ENCODE measurements at places on chromosomes 4 and X.
A peak's percentile ranks its signal among the peaks of the same experiment; 100 is the strongest.

DNA sequence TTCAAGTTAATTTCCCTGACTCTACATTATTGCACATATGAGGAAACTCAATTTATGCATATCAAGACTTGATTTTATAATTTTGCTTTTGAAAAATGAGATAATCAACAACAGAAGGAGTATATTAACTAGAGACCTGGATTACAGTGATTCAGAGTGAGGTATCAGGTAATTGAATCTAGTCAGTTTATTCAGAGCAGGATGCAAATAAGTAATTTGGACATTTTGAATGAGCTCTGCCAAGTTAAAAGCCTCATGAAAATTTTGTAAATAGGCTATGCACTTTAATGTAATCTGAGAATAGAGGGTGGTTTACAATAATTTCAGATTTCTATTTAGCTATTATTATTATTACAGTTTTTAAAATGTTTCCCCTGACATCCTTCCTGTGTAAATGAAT lies 203.7 kb upstream of the EMCN start:
- no peak for DNase-seq

GRCh38 chr4:7060346-7061150 lies 7.3 kb downstream of the GRPEL1 start:
- no peak for DNase-seq

- no peak for DNase-seq
Measured at GRCh38 chrX:46737462-46737861, 21.5 kb downstream of the SLC9A7 start.

DNA sequence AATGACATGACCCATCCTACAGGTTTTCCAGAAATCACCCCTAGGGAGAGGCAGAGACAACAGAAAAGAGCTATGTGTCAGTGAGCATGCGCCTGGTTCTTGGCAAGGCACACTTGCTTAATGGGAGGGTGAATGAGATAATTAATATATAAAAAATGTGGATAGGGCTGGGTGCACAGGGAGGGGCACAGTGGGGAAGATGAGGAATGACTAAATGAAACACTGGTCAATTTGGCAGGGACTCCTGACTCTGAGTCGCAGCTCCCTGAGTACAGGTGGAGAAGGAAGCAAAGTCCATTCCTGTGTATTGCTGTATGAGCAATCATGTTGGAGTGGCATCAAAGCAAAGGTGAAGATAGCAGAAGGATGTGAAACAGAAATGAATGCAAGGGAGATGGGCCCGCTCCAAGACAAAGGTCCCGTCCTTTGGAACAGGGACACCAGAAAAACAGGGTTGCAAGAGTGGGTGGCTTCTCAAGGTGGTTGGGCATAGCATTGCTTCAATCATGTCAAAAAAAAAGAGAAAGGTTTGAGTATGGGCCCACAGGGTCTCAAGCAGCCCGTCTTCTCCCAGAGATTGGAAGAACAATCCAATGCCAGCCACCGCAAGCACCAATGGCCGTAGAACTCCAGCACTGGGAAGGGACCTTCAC lies 278.4 kb upstream of the AGTR2 start:
- no peak for DNase-seq

GRCh38 chrX:45230410-45230809 lies 29.7 kb upstream of the DIPK2B start:
- no peak for DNase-seq

- no peak for DNase-seq
Measured at GRCh38 chr4:54403700-54404453, 174.8 kb downstream of the PDGFRA start.

DNA sequence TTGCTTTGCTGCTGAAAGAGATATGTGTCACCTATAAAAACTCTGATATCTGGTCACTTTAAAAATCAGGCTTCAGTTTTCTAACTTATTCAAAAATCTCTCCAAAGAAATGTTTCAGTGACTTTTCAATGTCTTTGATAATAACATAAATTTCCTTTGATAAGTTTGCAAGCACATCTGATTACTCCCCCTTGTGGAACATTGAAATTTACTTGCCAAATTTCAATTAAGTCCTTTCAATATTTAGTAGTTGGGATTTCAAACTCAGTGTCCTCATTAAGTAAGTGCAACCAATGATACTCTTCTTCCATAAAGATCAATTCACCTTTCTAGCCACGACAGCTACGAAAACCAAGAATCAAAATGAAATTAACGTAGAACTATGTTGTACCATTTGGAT lies 151.3 kb upstream of the FAM47C start:
- no peak for DNase-seq

- DNase-seq: no peak
Measured at GRCh38 chrX:69029771-69030170, 135.5 kb downstream of the PJA1 start.

DNA sequence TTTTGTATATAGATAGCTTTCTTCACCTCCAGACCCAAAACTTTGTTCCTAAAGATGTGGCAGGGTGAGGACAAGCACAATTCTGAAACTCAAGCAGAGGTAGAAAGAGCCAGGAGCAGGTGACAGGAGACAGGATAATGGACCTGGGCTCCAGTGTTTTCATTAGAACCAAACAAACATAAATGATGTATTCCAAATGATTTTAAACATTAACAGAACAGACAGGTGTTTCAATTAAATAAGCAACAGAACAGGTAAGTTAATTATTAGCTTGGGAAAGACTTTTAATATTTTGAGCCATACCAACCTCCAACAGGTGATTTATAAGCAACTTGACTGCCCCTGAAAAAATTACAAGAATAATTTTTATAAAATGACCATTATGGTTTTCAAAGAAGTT lies 459.4 kb upstream of the LCORL start:
- no peak for DNase-seq

DNA sequence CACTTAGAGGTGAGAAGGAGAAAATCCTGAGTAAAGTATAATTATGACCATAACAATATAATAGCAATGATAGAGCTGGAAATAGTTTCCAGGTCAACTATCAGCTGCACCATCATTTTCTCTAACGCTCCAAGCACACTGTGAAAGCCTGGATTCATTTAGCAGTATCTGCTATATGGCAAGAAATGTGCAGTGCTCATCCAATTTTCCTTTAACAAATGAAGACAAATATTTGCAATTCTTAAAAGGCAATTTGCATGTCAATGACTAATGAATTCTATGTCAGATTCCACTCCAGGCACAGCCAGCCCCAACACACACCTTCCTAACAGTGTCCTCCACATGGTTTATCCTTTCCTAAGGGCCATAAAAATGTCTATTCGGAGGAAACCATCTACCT lies 12.7 kb downstream of the PRSS12 start:
- no peak for DNase-seq

DNA sequence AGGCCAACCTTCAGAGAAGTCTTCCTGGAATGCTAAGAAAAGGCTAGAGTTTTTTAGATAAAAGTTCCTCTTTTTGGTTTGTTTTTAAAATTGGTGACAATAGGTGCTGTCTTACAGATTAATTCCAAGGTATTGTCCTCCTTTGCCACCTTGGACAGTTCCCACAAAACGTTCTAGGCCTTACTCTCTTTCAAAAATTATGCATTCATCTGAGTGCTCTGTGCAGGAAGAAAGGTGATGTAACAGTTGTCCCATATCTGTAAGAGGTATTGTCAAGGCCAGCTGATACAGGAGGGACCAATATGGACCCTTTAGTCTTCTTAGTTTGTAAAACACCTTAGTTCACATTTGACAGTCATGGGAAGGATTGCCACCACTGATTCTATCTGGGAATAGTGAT lies 15.9 kb upstream of the CXCL5 start:
- no peak for DNase-seq

GRCh38 chr4:158202481-158202880 lies 7.8 kb upstream of the TMEM144 start:
- DNase-seq: no peak

DNA sequence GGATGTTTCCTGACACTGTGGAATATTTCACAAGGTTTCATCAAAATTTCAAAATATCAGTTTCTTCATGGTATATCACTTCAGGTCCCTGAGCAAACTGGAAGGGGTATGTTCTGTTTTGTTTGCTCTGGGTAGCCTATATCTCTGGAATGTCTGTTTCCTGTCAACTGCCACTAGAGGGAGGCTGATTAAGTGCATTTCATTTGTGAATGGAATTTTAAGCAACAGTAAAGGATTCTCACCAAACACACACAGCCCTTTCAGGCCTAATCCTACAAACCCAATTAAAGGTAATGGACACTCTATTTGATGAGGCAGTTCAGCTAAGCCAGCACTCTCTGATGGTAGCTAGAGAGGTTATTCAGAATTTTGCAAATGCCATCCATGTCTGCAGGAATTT lies 307.1 kb downstream of the TEX13A start:
- no peak for DNase-seq

DNA sequence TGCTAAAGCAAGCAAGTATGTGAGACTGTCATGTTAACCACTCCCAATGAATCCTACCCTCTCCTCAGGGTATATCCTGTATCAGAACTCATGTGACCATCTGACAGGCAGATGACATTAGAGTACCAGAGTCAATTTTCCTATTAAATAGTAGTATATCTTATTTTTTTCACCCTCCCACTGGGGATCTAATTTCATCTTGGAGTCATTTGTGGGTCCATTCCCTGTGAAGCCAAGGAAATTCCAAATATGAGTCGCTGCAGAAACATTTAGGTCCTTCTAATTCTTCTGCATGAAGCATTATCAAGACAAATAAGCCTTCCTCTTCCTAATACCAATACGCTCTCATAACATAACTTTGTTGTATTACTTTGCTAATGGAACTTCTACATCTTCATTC lies 52.2 kb upstream of the BLTP1 start:
- no peak for DNase-seq

- peak; percentile 40 for DNase-seq
Measured at GRCh38 chr4:90419124-90419711, 292.0 kb downstream of the CCSER1 start.

DNA sequence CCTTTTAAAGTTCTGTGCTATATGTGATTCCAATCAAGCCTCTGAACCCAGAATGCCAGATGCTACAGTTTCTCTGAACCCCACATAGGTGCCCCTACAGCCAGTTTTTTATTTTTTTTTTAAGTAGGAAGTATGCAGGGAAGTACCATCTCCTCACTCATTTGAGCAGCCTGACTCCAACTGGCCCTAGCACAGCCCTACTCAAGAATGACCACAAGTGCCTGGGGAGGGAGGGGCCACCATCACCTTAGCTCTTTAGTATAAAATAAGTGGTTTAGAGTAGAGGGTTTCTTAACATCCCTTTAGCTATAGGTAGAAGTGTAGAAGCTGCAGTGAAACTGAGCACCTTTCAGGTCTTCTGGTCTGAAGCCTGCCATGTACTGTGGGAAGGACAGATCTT lies 14.4 kb downstream of the MSN start:
- DNase-seq: no peak

GRCh38 chrX:148504506-148504905 lies 4.1 kb downstream of the AFF2 start:
- DNase-seq: no peak

DNA sequence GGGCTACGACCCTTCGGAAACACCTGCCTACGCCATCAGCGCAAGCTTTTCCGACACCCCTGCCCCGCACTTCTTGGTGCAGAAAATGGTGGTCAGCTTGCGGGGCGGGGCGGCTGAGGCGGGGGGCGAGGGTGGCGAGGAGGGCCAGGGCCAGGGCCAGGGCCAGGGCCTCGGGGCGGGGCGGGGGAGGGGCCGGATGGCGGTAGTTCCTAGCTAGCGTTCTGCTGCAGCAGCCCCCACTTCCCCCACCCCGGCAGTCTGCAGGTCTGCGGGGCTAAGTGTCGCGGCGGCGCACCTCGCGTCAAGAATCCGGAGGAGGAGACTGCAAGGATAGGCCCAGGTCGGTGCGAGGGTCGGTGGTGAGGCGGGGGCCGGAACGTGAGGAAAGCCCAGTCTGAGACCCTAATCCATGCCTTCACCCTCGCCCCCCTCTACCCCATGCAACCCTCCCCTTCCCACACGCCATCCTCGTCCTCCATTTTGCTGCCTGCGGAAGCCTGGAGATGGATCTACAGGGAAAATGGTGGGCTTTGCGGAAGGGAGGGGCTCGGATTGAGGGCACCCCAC lies 600 bp downstream of the BEX4 start:
- DNase-seq: no peak

- no peak for DNase-seq
Measured at GRCh38 chrX:19805046-19805690, 82.2 kb downstream of the SH3KBP1 start.

GRCh38 chr4:157223456-157223855 lies 2.9 kb downstream of the GRIA2 start:
- DNase-seq: no peak

DNA sequence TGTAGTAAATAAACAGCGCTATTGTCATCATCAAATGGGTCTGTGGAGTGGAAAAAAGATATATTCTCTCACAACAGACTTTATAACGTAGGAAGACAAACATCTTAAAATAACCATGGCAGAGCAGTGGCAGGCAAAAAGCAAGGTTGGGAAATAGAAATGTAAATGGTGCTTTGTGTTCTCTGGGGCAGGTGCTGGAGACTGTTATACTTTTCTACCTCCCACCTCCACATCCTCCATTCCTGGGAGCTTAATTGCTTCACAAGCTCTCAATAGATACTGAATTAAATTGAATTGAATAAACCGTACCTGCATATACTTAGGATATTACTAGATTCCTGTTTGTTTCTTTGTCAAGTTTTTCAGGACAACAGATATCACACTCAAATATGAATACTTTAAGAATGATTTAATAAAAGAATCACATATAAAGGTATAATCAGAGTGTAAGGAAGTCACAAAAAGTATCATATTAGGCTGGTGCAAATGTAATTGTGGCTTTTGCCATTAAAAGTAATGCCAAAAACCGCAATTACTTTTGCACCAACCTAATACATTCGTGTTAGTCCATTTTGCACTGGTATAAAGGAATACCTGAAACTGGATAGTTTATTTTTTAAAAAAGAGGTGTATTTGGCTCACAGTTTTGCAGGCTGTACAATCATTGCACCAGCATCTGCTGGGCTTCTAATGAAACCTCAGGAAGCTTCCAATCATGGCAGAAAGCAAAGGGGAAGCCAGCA lies 367.3 kb downstream of the GRIA2 start:
- no peak for DNase-seq

DNA sequence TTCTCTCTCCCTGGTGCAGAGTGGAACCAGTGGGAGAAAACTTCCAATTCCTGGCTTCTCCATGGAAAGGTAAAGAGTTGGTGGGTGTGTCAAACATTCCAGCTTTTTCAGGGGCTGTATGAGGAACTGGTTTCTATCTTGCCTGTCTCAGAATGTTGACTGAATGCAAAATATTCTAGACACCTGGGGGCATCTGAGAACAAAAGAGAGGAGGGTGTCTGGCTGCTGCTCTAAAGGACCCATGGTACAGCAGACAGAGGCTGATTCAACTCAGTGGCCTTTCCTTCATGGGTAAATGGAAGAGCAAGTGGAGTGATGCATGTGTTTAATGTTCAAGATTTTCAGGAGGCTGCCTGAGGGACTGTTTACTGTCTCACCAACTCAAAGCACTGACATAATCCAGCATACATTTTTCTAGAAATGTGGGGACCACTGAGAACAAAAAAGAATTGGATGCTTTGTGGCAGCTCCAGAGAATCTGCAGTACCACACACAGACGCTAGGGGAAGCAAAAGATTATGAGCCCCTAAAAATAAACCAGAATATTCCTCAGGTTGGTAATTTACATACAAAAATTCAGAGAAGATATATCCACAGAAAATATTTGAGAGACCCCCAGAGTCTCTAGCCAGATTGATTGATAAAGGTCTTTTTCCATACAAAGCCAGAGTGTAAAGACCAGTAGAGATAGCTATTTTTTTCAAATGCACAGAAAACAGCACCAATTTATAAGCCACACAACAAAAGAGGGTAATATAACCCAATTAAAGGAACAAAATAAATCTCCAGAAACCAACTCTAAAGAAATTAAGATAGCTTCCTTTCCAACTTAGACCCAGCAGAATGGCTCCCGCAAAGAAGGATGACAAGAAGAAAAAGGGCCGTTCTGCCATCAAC lies 48.0 kb upstream of the STARD8 start:
- no peak for DNase-seq

GRCh38 chrX:39998636-39999406 lies 98.9 kb downstream of the BCOR start:
- no peak for DNase-seq
